ENCODE measurements at places on chromosomes 2 and 18.

DNA sequence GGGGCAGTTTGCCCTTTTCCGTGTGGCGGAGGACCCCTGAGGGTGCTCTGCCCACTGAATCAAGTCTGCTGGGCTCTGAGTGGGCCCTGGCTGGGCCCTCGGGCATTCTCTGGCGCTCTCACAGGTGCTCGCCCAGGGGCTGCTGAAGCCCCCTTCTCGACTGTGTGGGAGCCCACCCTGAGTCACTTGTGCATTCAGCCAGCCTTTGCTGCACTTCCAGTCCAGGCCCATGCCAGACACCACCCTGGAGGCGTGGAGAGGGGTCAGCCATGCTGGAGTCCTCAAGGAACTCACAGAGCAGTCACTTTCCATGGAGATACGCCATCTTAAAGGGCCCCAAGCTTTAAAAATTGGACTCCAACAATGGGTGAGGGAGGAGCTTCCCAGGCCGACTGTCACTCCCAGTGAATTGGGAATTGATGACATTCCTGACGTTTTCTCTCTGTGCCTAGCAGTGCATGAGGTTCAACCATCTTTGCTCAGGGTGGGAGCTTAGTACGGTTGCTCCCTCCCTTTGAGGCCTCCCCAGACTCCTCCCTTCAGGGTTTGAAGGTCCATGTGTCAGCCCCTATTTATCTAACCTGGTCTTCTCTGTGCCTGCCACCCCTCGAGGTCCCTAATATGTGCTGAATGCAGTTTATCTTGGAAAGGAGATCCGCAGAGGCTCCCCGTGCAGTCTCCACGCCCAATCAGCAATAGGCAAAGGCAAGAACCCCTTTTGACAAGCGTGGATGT lies 71.8 kb upstream of the HS6ST1 start:
- no peak for DNase-seq

DNA sequence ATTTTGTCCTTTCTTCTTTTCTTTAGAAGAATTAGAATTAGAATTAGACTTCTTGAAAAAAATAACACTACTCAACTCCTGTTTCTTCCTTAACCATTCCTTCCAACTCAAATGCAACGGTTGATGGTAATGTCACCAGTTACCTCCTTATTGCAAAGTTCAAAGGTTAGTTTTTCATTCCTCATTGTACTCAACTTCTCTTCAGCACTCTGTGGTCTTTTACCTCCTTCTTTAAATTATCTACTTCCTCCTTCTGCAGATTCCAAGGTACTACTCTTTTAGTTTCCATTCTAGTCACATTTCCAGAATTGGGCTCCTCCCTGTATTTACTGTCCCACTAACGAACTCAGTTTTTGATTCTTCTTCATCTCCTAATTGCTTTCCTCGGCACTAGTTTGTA lies 700.7 kb downstream of the SATB2 start:
- no peak for DNase-seq

- no peak for DNase-seq
Measured at GRCh38 chr2:43105586-43106558, 120.5 kb downstream of the ZFP36L2 start.

DNA sequence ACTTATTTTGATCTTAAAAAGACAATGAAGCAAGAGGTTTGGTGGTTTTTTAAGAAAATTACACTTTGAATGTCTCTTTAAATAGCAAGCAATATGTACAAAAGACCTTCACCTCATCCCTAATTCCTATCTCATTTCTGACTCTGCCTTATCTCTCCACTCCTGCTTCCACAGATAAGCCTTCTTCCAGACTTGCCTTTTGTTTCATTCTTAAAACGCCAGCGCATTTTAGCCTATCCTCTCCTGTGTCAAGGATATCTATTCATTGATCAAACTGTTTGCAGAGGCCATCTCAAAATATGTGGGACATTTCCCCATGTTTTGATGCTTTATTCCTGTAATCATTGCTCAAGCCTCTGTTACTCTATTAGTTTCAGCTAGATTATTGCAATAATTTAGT lies 562.5 kb downstream of the PARD3B start:
- DNase-seq: no peak

DNA sequence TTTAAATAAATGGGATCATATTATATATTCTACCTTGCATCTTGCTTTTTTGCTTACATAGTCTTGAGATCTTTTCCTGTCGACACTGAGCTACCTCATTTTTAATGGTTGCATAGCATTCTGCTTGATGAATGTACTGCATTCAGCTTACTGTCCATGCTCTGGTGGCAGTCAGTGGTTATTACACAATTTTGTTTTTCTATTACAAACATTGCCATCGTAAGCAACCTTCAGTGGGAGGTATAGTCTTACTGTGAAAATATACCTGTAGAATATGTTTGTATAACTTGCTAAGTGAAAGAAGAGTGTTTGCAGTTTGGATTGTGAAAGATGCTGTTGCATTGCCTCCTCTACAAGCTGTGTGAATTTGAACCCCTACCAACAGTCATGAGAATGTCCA lies 43.4 kb downstream of the UBXN4 start:
- no peak for DNase-seq

GRCh38 chr2:231545105-231545902 lies 15.1 kb upstream of the NMUR1 start:
- DNase-seq: peak; percentile 44

DNA sequence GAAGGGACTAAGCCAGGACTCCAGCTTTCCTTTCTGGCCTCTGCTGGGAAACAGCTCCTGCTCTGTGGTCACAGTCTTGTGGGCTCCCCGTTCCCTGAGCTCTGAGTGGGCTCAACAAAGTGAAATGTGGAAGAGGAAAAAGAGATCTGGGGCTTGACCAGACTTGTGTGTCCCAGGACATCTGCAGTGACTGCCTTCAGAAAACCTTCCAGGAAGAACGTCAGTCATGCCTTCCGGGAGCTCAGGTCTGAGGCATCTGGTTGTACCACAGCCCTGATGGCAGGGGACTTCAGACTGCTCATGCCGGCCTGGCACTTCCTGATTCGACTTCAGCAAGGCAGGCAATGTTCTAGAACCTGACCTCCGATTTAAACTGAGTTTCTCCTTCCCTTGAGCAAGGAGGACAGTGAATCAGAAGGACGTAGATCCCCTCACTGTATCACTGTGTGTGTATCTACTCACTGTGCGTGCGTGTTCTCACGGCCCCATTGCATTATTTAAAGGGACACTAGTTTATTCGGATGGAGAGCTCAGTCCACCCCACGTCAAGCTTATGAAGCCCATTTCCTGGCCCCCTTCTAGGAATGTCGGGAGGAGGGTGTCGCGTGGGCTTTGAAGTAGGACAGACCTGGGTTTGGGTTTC lies 548 bp upstream of the FBLN7 start:
- no peak for DNase-seq

DNA sequence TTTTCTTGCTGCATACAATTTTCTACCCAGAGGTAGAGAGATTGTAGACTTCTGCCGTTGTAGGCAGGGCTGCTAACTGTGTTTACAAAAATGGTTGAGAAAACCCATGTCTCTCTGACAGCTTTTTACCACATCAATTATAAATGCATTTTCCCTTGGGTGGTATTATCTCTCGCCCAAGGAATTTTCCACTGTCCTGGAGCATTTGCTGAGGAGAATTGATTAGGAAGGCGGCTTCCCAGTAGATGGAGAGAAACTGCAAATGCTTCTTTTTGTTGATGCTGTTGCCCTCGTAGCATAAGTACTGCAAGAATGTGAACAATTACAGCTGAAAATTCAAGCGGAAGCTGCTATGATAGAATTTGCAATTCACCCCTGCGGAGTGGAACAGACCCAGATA lies 1007.7 kb upstream of the KLHL29 start:
- DNase-seq: no peak
